ENCODE measurements at places on chromosomes 11 and 22.

- no peak for DNase-seq
These were observed 101.3 kb upstream of the FGF3 start for GRCh38 chr11:69920345-69921127.

DNA sequence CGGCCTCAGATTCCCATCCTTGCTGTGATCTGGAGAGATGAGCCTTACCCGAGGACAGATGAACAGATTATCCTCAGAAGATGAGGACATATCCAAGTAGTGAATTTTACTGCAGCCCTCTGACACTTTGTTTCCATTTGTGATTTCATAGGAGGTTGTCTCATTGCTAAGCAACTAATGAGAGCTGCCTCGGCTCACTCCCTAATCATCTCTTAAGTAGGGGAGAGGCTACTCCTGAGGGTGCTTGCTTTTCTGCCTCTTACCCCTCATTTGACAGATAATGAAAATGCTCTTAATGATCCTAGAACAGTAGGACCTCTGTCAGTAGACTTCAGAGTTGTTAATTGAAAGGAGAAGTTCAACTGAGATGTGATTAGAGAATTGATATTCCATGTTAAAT, 150.9 kb downstream of the TBC1D22A start:
- DNase-seq, result no peak

DNA sequence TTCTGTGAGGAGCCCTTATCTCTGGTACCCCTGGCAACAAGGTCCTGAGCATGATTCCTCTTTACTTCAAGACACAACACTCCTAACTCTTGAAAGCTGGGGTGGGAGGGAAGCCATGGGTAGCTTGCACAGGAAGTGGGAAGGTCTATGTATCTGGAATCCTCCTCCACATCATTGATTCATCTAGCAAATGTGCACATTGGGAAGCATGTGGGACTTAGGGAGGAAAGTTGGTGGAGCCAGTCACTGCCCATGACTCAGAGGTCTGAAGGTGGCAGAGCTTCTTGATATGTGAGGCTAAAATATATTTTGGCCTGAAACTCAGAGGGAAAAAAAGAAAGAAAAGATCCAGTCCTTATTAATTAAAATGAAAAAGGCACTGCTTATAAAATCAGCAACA, 1000.9 kb downstream of the DLG2 start:
- no peak for DNase-seq

- no peak for DNase-seq
These were observed 86.7 kb downstream of the ARHGAP8 start for GRCh38 chr22:44839061-44839460.

- no peak for DNase-seq
These were observed 644 bp downstream of the TMEM134 start for GRCh38 chr11:67468456-67468758.

DNA sequence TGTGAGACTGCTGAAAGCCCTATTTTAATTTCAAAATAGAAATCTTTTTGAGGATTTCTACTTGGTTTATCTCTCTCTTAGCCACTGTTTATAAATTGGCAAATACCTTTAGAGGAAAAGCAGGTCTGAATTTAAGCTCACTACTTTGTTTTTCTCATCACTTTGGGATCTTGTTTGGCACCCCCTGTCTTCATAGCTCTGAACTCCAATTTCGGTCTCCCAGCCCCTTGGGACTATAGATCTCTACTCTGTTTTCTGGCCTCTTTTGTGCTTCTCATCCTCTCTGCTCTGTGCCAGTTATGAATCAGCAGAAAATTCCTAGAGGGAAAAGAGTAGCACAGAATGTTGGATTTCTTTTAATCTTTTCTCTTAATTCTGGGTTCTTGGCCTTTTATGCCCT, 118.3 kb downstream of the CYP2R1 start:
- DNase-seq, result no peak

DNA sequence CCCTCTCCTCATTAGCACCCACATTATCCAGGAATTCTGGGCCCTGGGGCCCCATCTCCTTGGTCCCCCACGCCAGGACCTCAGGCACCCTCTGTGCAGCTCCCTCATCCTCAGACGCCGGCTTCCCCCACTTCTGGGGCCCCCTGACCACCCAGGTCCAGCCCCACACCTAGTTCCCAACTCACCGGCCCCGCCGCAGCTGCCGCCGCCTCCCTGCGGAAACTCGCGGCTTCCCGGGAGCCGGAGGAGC, at the start of gene PCSK7:
Gene PCSK7 (minus strand): TSS at position 232 of the 250 bp plus-strand sequence. CDS start 2,229 bp downstream, outside the sequence.
- peak; percentile 35 for DNase-seq

DNA sequence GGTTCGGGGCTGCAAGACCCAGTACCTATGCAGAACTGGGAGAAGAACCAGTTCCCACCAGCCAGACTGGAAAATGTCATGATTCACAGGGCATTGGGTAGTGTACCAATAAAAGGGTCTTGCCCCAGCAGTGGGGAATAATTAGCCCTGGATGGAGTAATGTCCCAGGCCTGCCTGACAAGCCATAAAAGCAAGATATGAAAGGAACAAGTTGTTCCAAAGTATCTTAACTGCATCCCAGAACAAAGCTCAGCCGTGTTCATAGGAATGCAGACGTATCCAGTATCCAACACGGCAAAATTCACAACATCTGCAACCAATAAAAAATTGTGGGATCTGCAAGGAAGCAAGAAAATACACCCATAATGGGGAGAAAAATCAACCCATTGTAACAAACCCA, 47.9 kb downstream of the ASCL2 start:
- no peak for DNase-seq

DNA sequence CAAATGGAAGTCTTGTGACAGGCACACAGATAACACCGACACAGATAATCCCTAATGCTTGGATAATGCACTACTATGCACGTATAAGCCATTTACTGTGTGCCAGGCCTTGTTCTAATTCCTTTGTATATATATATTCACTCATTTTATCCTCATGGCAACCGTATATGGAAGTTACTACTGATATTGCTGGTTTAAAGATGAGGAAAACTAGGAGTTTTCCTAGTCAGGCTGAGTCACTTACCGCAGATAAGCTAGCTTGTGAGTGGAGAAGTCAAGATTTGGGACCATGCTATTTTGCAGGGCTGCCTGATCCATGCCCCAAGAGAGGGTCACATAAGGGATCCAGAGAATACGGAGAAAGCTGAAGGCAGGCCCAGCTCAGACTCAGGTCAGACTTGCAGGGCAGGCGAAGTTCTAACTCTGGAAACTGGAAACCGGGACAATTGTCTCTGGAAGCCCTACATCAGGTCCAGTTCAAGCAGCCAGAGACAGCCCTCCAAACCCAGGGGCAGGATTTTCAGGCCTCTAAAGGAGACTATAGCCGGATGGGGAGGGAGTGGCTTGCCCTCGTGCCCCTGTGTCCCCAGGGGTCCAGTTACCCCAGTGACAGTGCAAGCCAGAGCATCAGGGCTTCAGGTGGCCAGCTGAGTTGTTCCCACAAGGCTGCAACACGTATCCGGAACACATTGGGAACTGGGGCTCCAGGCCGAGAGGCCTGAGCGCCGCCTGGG, 534.8 kb downstream of the INSC start:
- no peak for DNase-seq

- no peak for DNase-seq
These were observed 9.6 kb downstream of the GRIK4 start for GRCh38 chr11:120521176-120521575.

- DNase-seq, result no peak
These were observed 261.9 kb downstream of the CTTN start for GRCh38 chr11:70660059-70660888.

- DNase-seq, result peak; percentile 58
These were observed 8.2 kb downstream of the CBX7 start for GRCh38 chr22:39144101-39144767.

- DNase-seq, result no peak
These were observed 80.9 kb downstream of the FAM76B start for GRCh38 chr11:95708681-95709080.
